ENCODE measurements at places on chromosomes 16 and 17.

DNA sequence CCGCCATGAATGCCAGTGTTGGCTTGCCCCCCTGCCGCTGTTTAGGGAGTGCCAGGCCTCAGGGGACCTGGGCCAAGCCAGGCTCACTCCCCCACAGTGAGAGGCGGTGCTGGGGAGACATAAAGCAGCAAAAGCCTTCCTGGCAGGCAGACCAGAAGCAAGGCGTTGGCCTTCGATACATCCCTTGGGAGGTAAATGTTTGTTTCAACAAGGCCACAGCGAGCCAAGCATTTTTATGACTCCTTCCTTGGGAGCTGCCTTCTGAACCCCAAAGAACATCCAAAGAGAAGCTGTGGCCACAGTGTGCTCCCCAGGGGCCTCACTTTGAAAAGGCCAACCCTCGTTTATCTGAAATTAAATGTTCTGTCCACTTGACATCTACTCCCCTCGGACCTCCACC, 119.7 kb upstream of the CIBAR2 start:
- no peak for DNase-seq

DNA sequence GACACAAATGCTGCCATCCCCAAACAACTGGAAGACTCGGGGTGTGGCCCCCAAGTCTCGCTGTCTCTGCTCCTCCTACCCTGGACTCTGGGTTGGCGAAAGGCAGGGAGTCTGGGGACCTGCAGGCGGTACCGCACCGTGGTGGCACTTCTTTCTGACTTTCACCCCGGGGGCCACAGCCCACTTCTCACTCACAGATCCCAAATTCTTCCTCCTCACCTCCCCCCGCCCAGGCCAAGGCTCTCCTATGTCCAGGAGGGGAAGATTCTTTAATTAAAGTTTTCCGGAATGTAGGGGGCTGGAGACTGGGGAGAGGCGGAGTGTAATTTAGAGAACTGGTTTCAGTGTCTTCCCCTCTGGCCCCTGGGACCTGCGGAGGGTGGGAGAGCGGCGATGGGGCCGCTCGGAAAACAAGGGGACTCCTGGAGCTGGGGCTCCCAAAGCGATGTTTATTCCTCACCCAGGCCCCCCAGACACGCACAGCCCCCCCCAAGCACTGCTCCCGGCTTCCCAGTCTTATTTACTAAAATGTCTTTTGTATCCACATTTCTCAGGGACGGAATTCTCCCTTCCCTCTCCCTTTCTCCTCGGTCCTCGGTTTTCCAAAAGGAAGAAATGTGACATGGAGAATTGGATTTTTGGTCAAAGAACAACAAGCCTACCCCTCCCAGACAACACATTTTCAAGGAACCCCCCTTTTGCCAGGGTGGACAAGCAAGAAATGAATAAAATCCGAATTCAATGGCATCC, 1.2 kb downstream of the WNT3 start:
- DNase-seq = no peak

- no peak for DNase-seq
These were observed 27.3 kb upstream of the STH start for GRCh38 chr17:45971698-45972141.

DNA sequence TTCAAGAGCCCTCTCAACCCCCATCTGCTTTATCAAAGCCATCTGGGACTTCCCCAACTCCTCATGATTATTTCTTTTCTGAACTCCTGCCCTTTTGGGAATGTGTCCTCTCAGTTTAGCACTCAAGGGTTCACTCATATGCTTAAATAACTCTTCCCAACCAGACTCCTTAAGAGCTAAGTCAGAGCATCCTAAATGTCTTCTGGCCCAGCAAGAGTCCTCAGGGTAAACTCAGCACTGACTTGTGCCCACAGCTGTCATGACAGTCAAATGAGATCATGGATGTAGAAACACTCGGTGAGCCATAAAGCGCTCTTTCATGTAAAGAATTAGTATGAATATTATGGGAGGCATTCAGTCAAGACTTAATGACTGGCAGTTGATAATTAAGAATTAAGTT, 85.9 kb downstream of the TEX14 start:
- no peak for DNase-seq

GRCh38 chr17:58756246-58757161, 850 bp downstream of the PPM1E start:
- DNase-seq = no peak

- DNase-seq = no peak
These were observed 37.5 kb downstream of the LGALS9 start for GRCh38 chr17:27668488-27668823.

- no peak for DNase-seq
These were observed 16.8 kb upstream of the PLLP start for GRCh38 chr16:57301126-57301817.

- no peak for DNase-seq
These were observed 173.3 kb downstream of the PRKCB start for GRCh38 chr16:24009098-24009497.

DNA sequence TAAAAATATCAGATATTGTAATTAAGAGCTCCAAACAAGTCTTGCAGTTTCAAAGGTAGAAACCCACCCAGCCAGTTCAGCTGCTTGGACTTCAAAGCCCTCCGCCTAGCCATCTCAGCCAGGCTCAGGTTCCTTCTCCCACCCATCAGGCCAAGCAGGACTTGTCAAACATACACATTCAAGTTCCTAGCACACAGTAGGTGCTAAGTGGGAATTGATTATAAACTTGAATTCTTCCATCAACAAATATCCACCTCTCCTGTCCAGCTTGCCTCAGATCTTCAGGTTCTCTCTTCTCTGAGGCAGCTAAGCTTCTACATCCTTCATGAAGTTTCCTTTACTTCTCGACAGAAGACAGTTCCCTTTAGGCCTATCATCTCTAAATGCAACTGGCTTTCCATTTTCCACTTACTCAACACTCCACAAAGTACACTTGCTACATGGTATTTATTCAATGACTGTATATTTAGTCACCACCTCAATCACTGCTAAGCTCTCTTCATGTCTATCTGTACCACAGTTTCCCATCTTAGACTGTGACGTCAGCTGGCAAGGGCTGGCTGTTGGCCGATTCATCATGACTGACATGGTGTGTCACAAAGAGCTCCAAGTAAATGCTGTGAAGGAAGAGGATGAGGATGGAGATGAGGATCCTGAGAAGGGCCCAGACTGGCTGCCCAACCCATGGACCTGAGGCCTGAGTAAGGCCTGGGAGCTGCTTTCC, 13.3 kb upstream of the COG7 start:
- DNase-seq = no peak

DNA sequence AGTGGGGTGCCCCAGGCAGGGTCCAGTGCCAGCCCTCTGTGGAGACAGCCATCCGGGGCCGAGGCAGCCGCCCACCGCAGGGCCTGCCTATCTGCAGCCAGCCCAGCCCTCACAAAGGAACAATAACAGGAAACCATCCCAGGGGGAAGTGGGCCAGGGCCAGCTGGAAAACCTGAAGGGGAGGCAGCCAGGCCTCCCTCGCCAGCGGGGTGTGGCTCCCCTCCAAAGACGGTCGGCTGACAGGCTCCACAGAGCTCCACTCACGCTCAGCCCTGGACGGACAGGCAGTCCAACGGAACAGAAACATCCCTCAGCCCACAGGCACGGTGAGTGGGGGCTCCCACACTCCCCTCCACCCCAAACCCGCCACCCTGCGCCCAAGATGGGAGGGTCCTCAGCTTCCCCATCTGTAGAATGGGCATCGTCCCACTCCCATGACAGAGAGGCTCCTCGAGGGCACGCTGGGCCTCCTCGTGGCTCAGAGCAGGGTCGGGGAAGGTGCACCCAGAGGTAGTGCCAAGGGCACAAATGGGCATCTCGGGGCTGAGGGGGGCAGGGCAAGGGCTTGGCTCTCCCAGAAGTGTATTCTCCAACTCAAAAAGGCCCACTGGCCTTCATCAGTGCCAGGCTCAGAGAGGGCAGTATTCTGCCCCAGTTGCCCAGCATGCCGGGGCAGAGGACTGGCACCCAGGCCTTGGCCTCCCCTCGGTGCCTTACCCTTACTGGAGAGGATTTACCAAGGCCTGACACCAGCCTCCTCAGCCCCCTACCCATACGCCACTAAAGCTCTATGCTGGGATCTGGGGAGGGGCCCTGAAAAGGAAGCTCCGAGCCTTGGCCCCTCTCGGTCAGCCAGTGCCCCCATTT, at the start of gene CDH5:
Gene CDH5 (plus strand): TSS at position 259 of the 867 bp plus-strand sequence. CDS start 12,647 bp downstream, outside the sequence.
- no peak for DNase-seq

GRCh38 chr17:77865716-77866115, 92.8 kb upstream of the TNRC6C start:
- DNase-seq = no peak

DNA sequence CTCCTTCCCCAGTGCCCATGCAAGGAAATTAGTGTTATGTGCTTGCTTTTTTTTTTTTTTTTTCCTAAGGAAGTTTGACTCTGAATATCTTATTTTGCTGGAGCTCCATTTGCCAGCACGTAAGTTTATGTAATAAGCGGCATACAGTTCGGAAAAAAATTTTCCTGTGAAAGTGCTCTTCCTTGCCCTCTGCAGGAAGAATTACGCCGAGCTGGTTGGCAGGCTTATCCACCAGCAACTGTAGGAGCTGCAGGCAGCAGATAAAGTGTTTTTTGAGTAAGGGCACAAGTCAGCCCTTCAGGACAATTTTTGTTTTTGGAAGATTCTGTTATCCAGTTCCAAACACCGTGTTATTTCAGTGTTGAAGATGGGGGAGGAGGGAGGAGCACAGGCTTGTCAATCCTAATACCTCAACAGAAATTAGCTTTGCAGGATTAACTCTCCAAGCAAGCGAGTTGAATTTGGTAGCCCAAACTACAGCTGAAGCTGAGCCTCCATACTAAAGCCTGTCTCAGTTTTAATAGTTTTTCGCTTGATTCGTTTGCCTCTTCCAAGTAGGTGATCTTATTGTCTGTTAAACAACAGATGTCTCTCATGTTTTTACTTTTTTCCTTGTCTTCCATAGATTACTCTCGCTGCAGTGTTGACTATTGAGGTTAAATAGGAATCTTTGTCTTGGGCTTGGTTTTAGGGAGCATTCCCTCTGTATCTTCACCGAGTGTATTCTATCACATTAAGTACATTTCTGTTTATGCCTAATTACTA, 1.1 kb downstream of the SPECC1 start:
- no peak for DNase-seq

GRCh38 chr16:19169082-19169639, 1.1 kb downstream of the SYT17 start:
- DNase-seq = no peak

DNA sequence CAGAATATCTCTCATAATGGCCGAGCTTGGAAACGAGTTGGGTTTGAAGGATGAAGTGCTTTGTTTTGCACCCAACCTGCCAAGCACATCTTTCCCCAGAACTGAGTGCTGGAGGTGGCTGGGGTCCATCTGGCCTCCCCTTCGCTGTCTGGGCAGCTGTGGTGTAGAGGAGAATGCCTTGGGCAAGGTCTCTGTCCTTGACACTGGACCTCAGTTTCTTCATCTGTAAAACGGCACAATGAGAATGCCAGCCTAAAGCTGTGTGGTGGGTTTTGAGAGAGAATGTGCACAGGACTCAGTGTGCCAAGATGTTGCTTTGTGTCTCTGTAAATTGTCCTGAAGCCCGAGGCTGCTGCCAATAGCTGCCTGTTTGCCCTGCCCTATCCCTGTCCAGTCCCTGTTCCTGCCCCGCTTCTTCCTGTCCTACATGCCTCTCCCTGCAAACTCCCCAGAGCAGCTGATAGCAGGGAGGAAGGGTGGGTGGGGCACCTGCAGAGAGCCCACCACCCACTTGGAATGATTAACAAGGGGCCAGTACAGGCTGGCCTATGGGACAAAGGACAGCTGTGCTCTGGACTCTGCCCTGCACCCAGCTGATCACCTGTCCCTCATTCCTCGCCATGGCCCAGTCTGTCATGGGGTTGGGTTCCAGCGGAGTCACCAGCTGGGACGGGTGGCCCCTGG, 15.3 kb downstream of the LASP1 start:
- no peak for DNase-seq

GRCh38 chr17:7356756-7357155, 1.8 kb downstream of the TMEM95 start:
- DNase-seq = no peak

DNA sequence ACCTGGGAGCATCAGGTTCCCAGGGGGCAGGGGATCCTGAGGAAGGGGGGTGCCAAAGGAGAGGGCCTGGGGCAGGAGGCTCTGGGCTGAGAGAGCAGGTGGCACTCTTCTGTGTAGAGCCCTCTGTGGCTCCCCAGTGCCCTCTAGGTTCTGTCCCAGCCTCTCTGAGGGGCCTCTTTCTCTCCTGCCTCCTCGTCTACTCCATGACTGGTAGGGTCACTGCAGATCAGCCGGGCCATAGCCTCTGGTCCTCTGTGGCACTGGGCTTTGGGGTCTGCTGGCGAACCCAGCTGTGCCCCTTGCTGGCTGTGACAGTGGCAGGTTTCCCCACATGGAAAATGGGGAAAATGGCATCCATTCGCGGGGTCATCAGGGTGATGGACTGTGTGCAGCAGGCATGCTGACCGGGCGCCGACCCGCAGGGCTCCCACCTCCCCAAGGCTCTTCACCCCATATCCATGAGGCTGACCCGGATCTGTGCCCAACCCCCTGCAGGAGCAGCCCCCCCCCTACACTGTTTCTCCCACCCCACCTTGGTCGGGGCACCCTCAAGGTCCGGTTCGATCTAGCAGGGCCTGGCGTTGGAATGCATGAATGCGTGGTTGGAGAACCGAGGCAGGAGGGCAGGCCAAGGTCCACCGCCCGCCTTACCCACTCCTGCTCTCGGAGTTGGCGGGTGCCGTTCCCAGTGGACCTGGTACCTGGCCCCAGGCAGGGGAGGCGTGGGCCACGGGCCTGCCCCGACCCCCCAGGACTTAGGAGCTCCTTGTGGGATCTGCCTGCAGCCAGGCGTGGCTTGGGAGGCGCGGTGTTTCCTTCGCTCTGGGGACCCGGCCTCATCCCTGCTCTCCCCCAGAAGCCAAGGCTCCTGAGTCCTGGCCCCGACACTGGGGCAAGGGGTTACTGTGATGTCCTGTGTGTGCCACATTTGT, 6.5 kb downstream of the GLIS2 start:
- no peak for DNase-seq

GRCh38 chr17:20202141-20202621, 193.0 kb downstream of the SPECC1 start:
- DNase-seq = no peak

DNA sequence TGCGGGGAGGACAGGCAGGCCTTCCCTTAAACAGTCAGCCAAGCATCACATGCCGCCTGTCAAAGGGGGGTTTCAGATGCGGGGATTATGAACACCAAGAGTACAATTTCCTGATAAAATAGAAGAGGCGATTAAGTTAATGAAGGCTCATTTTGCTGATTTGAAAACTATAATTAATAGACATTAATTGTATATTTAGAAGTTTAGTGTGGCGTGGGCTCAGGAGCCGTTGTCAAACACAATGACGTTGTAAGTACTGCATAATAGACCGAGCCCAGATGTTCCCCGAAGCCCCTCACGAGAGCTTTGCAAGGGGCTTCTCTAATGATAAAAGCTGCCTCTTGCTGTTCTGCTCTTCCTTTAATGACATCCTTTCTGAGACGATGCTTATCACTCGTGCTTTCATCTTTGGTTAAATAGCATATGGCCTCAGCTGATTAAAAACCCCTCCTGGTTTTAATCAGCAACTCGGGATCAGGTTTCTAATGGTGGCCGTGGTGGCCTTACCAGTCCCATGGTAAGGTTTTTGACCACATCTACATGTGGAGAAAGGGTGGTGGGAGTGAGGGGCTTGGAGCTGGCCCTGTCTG, 28.2 kb downstream of the SNX20 start:
- no peak for DNase-seq
